ENCODE measurements at places on chromosomes 2 and 18. TPM values are rescaled to one million over a fixed set of nuclear protein-coding genes. Genes with fewer than 3 reads are reported as not detected.
A peak's percentile ranks its signal among the peaks of the same experiment; 100 is the strongest.

- no peaks in the 10 kb centered on the region for H3K27me3 ChIP-seq
- H3K36me3 ChIP-seq: no peaks in the 10 kb centered on the region
- H3K4me3 ChIP-seq: no peak overlapping the region
- DNase-seq: no peak
Observed at GRCh38 chr2:44572196-44572900, 210.6 kb downstream of the CAMKMT start.

DNA sequence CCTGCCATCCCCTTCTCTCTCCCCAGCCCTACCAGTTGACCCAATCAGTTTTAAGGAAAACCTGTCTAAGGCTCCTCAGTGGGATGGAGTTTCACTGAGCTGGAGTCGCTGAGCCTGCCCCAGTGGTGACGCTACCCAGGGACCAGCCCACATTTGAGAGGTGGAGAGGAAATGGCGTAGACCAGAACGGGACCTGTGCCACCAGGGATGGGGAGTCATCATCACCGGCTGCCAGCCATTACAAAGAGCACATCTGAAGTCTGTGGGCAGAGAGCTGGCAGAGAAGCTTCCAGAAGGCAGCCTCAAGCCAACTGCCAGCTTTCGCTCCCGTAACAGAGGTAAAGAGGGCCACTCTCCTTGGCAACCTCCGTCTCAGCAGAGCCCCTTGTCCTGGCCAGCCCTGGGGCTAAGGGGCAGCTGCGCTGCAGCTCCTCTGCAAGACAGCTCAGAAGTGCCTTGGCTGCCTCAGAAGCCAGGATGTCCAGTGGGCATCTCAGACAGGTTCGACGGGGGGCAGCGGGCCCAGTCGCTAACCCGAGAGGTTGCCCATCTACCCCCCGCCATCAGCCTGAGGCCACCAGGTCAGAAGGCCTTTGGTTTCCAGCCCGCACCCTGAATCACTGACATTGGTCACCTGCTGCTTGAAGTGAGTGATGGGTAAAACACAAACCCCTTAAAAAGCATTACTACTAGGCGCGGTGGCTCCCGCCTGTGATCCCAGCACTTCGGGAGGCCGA, 15.4 kb downstream of the SDC1 start:
- H3K27me3 ChIP-seq: no peaks in the 10 kb centered on the region
- no peak overlapping the region for H3K4me3 ChIP-seq
- H3K27ac ChIP-seq: no peak overlapping the region
- DNase-seq: no peak
- H3K4me1 ChIP-seq: peaks cover 22% of the 10 kb centered on the region

DNA sequence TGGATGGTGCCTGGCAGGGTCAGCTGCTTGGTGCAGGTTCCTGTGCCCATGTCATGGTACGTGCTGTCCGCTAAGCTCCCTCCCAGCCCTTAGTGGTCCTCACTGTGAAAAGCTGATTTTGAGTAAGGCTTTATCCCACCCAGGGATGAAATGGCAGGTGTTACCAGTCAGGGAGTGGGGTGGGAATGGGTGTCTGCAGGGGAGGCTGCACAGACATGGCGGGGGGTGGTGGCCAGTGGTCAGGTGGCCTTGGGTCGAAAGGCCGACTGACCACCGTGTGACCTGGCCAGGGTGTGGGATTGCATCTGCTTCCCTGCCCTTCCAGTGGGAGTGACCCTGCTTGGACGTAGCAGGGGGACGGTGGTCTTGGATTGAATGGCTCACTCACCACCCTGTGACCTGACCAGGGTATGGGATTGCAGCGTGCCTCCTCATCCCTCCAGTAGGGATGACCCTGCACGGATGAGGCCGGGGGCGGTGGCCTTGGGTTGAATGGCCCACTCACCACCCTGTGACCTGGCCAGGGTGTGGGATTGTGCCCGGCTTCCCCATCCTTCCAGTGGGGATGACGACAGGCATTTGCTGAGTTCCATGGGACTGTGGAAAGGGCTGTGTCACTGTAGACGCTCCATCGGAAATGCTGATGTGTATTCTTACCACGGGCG, 29.8 kb downstream of the AGAP1 start:
- peaks cover 10% of the 10 kb centered on the region for H3K4me1 ChIP-seq
- H3K27me3 ChIP-seq: no peaks in the 10 kb centered on the region
- H3K4me3 ChIP-seq: no peak overlapping the region
- H3K27ac ChIP-seq: no peak overlapping the region

- H3K4me3 ChIP-seq: no peak overlapping the region
- no peaks in the 10 kb centered on the region for H3K36me3 ChIP-seq
- H3K4me1 ChIP-seq: peaks cover 85% of the 10 kb centered on the region
- peak; percentile 44 for DNase-seq
- H3K27me3 ChIP-seq: no peaks in the 10 kb centered on the region
- H3K27ac ChIP-seq: peak overlapping the region; percentile 84
Observed at GRCh38 chr2:223122781-223123180, 70.8 kb downstream of the KCNE4 start.

- no peak overlapping the region for H3K4me3 ChIP-seq
- no peaks in the 10 kb centered on the region for H3K4me1 ChIP-seq
- no peak overlapping the region for H3K27ac ChIP-seq
- no peaks in the 10 kb centered on the region for H3K36me3 ChIP-seq
- H3K27me3 ChIP-seq: no peaks in the 10 kb centered on the region
- DNase-seq: no peak
Observed at GRCh38 chr2:196391149-196391479, 219.7 kb upstream of the STK17B start.

DNA sequence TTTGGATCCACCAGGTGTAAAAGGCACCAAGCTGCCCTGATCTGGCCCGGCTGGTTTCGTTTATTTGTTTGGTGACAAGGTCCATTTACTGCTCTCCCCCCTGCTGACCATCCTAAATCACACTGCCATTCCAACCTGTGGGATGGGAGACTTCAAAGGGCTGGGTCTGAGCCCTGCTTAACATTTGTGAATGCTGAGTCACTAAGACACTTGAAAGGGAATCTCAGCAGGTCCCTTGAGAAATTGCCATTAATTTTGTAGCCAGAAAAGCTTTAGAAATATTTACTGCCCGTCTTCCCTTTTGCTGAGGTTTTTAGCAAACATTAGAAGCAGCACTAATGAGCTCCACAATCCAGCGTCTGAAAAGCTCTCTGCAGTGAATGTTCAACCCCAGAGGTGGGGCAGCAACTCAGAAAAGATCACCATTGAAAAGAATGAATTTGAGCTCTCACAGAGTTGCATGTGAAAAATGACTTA, 133.8 kb downstream of the ARL4C start:
- H3K27me3 ChIP-seq: no peaks in the 10 kb centered on the region
- DNase-seq: peak; percentile 60
- H3K4me1 ChIP-seq: peaks cover 9% of the 10 kb centered on the region
- no peaks in the 10 kb centered on the region for H3K36me3 ChIP-seq

GRCh38 chr2:151946899-151947812, 118.9 kb upstream of the ARL5A start:
- no peaks in the 10 kb centered on the region for H3K36me3 ChIP-seq
- no peak overlapping the region for H3K27ac ChIP-seq
- H3K4me1 ChIP-seq: no peaks in the 10 kb centered on the region
- H3K27me3 ChIP-seq: no peaks in the 10 kb centered on the region
- DNase-seq: peak; percentile 65
- H3K4me3 ChIP-seq: no peak overlapping the region

DNA sequence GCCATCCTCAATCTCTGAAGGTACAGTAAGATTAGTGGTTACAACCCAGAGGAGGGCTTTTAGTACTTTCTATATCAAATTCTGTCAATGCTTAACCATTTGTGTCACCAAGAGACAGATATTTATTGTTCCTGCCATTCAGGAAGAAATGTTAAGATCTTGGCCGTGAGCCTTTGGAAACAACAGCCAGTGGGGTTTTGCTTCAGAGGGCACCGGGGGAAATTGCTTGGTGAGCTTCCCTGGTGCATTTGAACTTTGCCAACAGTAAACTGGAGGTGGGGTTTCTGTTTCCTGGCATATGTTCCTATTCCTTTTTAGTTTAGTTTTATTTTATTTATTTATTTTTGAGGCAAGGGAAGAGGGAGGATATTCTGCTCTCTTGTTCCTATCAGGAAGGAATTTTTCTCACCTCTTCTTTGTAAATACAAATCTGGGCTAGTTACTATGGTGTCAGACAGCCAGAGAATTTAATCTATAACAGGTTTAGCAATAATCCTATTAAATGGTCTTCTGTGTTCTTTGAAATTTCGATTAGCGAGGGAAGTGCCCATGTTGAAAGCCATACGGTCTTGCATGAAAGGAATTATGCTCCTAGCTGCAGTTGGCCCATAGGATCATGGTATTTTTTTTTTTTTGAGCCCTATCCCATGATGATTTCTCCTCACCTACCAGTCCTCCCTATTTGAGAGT, 95.7 kb downstream of the MAIP1 start:
- DNase-seq: peak; percentile 53
- H3K27me3 ChIP-seq: no peaks in the 10 kb centered on the region
- no peak overlapping the region for H3K4me3 ChIP-seq
- peaks cover 21% of the 10 kb centered on the region for H3K4me1 ChIP-seq
- no peak overlapping the region for H3K27ac ChIP-seq

DNA sequence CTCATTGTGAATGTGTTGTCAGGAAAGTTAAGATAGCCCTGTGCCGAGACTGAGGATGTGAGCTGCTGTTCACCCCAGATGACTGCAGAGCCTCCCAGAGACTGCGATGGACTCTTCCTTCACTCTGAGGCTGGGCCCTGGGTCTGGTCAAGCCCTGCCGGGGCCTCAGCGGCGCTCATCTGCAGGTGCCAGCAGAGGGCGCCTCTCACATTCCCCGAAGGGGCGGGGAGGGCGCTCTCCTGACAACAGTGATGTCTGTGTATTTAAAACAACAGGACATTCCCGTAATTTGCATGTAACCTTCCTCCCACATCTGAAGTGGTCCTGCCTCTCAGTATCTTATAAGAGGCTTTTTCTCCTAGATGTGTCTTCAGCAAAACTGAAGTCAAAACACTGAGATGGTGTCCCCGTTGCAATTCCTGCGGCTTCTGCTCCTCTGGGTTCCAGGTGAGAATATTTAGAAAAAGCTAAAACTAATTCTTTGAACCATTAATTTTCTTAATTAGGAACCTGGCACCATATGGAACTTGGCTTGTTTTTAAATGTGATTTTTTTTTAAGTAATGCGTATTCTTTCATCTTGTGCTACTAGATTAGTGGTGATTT, 1377.9 kb downstream of the RPIA start:
- no peaks in the 10 kb centered on the region for H3K36me3 ChIP-seq
- H3K4me1 ChIP-seq: no peaks in the 10 kb centered on the region
- H3K27me3 ChIP-seq: no peaks in the 10 kb centered on the region
- no peak overlapping the region for H3K4me3 ChIP-seq
- H3K27ac ChIP-seq: no peak overlapping the region
- peak; percentile 58 for DNase-seq

GRCh38 chr2:121587131-121587530, 56.5 kb downstream of the RNU4ATAC start:
- H3K4me1 ChIP-seq: no peaks in the 10 kb centered on the region
- no peak overlapping the region for H3K4me3 ChIP-seq
- H3K36me3 ChIP-seq: no peaks in the 10 kb centered on the region
- DNase-seq: no peak

- no peaks in the 10 kb centered on the region for H3K36me3 ChIP-seq
- no peak overlapping the region for H3K4me3 ChIP-seq
- DNase-seq: peak; percentile 85
- peaks cover 3% of the 10 kb centered on the region for H3K4me1 ChIP-seq
- no peak overlapping the region for H3K27ac ChIP-seq
Observed at GRCh38 chr2:174259981-174260380, 11.6 kb upstream of the OLA1 start.

DNA sequence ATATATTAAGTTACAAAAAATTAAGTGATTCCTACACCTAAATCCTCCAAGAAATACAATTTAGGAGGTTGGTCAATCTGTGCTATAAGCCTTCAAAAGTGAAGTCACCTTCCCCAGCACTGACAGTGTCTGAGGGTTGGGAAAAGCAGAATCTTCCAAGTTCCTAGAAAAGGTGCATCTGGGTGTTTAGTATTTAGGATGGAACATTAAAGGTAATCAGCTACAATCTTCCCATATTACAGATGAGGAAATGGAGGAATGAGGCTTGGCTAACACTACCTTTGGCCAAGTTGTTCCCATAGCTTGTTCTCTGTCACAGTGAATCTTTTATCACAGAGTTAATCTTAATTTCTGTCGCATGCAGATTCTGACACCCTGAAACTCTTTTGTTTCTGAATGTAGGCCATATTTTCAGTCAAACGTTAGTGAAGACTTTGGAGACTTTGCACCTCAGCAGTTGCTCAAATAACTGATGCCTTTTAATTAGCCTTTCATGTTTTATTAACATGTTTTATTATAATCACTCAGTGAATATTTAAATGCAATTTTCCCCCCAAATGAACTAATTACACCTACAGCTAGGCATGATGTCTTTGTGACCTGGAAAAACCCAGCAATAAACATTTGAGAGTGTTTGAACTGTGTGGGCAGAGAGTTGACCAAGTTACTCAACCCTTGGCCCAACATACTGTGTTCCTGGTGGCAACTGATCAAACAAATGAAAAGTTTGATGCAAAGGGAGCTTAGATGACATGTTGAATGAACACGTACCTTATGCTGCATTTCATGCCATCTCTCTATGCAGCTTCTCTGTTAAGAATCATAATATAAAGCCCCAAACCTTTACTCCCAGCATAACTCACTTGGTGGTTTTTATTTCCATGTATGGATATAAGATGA, 17.6 kb downstream of the FN1 start:
- H3K27me3 ChIP-seq: no peaks in the 10 kb centered on the region
- peaks cover 99% of the 10 kb centered on the region for H3K36me3 ChIP-seq
- DNase-seq: no peak
- H3K4me3 ChIP-seq: no peak overlapping the region

DNA sequence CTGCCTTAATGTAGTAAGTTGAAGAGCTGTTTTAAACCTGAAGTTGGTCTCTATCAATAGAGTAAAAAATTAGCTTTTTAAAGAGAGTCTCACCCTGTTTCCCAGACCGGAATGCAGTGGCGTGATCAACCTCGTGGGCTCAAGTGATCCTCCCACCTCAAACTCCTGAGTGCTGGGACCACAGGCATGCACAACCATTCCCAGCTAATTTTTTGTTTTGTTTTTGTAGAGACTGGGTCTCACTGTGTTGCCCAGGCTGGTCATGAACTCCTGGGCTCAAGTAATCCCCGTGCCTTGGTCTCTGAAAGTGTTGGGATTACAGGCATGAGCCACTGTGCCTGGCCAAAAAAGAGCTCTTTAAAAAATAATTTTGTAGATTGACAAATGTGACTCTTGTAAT, 40.3 kb downstream of the CRIM1 start:
- no peak for DNase-seq
- peaks cover 24% of the 10 kb centered on the region for H3K4me1 ChIP-seq
- H3K27me3 ChIP-seq: no peaks in the 10 kb centered on the region
- H3K4me3 ChIP-seq: no peak overlapping the region
- no peaks in the 10 kb centered on the region for H3K36me3 ChIP-seq
- H3K27ac ChIP-seq: no peak overlapping the region

- no peaks in the 10 kb centered on the region for H3K36me3 ChIP-seq
- no peak for DNase-seq
- H3K4me3 ChIP-seq: no peak overlapping the region
- no peaks in the 10 kb centered on the region for H3K27me3 ChIP-seq
Observed at GRCh38 chr2:64274399-64275173, 130.4 kb upstream of the PELI1 start.

- H3K4me3 ChIP-seq: no peak overlapping the region
- no peaks in the 10 kb centered on the region for H3K4me1 ChIP-seq
- DNase-seq: peak; percentile 15
Observed at GRCh38 chr2:166632616-166633015, 138.6 kb upstream of the SCN7A start.

GALNT14 gene
- 9.7 TPM for total RNA-seq

WDR75 gene
- total RNA-seq: 63.4 TPM

SYT4 gene
- total RNA-seq: 2.3 TPM

SATB2 gene
- 20.3 TPM for total RNA-seq

AGXT gene
- not detected for total RNA-seq

SKOR2 gene
- not detected for total RNA-seq

HES6 gene
- 26.9 TPM for total RNA-seq

CNTNAP5 gene
- total RNA-seq: not detected

Data from A673 (cell line).